ENCODE measurements at places on chromosomes 6 and 20.

DNA sequence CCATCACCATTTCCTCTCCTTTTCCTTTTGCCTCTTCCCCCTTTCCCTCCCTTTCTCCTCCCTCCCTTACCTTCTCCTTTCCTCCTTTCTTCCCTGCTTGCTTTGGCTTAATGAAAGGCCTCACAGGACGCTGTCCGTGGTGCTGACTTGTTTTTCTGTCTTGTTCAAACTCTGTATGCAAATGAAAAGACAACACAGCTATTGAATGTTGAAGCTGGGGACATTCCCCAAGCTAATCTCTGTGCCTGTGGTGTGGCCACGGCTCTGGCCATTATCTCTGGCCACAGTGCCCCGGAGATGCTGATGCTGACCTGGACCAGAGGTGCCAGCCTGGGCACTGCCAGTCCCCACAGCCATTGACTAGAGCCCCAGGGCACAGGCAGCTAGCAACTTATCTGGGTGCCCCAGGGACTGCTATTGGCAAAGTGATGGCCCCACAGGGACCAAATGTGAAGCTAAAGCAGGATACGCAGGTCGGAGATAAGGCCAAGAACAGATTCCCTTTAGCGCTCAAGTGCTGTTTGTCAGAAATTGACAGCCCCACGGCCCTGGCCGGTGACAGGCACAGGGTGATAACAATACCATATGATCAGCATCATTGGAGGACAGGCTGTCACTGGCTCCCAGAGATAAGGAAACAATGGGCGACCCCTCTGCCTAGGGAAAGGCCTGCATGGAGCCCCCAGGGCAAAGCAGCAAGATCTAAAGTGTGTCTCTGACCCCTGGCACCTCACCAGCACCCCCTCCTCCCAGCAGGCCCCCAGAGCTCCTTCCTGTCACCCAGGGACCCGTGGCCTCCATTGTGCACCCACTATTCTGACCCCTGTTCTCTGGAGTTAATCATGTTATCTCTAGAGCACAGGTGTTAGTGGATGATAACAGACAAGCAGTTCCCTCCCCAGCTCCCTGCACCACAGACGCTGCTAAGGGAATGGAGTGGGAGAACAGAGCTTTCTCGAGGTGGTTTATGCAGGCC, 31.6 kb upstream of the SLC32A1 start:
- DNase-seq, result peak; percentile 49

DNA sequence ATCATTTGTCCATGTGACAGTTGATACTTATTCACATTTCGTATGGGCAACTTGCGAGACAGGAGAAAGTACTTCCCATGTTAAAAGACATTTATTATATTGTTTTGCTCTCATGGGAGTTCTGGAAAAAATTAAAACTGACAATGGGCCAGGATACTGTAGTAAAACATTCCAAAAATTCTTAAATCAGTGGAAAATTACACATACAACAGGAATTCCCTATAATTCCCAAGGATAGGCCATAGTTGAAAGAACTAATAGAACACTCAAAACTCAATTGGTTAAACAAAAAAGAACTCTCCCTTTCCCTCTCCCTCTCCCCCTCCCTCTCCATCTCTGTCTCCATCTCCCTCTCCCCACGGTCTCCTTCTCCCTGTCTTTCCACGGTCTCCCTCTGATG, 19.4 kb upstream of the EIF2S2 start:
- DNase-seq, result no peak

DNA sequence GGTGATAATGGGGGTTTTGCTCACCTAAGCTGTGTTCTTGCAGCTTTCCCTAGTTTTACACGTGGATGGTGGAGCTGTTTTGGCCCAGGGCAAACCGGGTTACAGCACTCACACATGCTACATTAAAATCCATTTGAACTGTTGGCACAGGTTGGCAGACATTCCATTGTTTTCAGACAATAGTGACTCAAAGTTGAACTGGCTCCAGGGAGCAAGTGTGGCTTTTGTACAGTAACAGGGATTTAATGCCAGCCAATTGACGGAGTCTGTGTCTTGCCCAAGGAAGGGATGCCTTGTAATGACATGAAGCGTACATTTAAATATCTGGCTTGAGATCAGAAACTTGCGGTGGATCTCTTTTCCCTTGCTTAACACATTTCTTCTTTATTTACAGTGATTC, 183.1 kb downstream of the DTNBP1 start:
- no peak for DNase-seq

- peak; percentile 85 for DNase-seq
These were observed at the start of gene UBE2V1 for GRCh38 chr20:50112512-50113419. Gene UBE2V1 (minus strand): TSS chr20:50113150. CDS start chr20:50113128, 22 bp downstream.

DNA sequence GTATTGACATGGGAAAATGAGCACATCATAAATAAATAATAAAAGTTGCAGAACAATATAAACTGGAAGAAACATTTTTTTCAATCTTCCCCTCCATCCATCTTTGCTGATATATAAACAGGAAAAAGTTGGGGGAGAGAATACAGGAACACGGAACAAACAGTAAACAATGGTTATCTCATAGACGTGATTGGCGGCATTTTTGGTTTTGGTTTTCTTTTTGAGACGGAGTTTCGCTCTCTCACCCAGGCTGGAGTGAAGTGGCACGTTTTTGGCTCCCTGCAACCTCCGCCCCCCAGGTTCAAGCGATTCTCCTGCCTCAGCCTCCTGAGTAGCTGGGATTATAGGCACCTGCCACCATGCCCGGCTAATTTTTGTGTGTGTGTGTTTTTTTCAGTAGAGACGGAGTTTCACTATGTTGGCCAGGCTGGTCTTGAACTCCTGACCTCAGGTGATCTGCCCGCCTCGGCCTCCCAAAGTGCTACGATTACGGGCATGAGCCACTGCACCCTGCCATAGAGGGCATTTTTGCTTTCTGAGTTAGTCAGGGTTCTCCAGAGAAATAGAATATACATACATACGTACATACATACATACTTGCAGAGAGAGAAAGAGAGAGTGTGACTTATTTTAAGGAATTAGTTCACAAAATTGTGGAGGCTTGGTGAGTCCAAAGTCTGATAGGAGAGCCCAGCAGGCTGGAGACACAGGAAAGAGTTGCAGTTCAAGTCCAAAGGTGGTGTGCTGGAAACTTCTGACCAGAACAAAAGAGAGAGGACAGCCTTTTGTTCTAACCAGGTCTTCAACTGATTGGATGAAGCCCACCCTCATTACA, 22.6 kb downstream of the GNL1 start:
- DNase-seq, result no peak

GRCh38 chr6:165835410-165835851, 172.4 kb upstream of the PDE10A start:
- no peak for DNase-seq

DNA sequence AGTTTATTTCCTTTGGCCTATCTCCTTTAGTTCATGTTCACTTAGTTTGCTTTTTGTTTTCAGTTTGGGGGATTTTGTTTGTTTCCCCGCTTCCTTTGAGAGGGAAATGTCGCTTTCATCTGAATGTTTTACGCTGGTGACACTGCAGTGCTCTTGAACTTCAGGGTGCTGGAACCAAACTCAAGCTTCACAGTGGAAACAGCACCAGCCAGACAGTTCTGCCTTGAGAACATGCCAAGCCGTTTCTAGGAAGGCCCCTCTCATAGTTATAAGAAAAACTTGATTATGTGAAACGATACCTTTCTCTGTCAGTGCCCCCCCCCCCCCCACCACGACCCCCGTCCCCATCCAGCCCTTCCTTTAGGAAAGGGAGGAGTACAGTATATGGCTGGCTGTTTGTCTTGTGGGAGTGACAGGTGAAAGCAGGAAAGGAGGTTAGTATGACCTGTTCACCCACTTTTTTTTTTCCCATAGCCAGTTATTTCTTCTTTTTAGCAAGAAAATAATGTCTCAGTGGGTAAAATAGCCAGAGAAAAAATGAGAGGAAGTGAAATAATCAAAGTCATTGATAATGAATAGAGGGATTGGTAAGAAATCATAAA, 130.1 kb downstream of the LRRC1 start:
- DNase-seq, result no peak

DNA sequence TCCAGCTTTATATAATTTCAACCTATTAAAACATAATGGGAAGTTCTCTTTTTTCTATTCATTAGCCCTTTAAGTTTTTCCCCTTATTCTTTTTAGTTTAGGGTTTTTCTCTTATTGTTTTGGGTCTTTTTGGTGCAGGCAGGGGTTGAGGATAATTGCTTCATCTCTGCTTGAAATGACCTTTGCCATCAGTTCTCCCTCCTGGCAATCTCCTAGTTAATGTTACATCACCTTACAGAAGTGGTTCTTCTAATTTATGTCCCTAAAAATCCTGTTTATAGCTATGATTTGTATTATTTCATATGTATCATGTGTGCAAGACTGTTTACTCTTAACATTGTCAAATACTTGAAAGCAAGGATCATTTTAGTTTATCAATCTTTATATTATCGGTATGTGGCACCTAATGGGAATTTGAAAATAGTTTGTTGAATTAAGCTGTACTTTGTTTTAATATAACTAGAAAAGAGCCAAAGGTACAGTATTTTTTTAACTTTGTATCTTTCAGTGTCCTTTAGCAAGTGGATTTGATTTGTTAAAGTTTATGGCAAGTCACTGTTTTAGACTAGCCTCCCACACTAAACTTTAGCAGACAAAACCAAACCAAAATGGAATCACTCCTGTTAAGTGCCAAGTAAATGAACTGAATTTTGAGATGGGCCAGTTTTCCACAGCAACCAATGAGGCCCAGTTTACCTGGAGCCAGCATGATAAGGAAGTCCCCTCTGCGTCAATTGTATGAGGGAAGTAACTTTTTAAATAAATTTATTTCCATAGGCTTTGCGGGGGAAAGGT, 26.6 kb upstream of the RUNX2 start:
- no peak for DNase-seq

DNA sequence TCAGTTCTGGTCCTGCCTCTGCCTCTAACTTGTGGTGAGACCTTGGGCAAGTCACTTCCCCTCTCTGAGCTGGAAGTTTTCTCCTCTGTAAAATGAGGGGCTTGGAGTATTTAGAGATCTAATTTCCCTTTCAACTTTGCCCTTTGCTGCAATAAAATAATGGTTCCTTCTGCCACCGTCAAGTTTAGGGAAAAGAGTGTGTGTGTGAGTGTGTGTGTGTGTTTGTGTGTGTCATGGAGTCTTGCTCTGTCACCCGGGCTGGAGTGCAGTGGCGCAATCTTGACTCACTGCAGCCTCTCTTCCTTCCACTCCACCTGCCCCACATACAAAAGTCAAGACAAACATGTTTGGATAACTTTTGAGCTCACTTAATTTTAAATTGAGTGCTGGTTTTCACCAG, 39.2 kb upstream of the PIM1 start:
- no peak for DNase-seq

DNA sequence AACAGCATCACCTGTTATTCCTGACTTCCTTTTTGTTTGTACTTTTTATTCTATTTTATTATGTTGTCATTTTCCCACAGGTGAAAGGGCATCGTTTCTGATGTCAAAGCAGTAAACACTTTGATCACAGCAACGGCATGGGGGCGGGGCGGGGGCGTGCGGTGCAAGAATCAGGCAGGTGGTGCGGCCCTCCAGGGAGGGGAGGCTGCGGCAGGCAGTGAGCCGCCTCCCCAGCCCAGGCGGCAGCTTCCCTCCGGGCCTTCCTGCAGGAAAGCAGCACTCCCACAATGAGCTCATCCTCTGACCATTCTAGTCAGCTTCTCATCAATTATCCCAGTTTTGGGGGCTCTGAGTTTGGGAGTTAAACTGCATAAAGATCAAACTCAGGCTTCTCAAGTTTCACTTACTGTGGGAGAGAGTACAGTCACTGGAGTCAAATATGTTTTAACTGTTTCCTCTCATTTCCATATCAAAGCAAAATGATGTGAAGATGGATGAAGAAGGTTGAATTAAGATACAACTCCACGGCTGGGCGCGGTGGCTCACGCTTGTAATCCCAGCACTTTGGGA, 608.4 kb upstream of the AGPAT4 start:
- no peak for DNase-seq

GRCh38 chr6:8195040-8195713, 92.8 kb upstream of the EEF1E1 start:
- DNase-seq, result no peak

- DNase-seq, result no peak
These were observed 305.5 kb downstream of the SLC35F1 start for GRCh38 chr6:118212451-118213173.

DNA sequence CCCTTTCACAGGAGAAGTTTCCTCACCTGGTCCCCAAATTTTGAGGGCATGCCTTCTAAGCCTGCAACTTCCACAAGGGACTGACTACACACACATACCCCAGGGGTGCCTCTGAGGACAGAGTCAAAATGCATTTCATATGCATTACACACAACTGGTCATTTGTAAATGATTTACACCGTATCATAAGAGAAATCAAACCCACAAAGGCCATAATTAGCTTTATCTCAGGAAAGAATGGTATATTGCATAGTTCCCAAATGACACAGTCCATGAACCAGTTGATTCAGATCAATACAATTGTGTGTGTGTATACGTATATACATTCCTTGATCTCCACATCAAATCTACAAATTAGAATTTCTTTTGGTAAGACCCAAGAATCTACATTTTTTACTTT, 203.3 kb upstream of the PRDM1 start:
- DNase-seq, result no peak

GRCh38 chr20:63835021-63835858, 4.2 kb upstream of the ZBTB46 start:
- DNase-seq, result no peak

DNA sequence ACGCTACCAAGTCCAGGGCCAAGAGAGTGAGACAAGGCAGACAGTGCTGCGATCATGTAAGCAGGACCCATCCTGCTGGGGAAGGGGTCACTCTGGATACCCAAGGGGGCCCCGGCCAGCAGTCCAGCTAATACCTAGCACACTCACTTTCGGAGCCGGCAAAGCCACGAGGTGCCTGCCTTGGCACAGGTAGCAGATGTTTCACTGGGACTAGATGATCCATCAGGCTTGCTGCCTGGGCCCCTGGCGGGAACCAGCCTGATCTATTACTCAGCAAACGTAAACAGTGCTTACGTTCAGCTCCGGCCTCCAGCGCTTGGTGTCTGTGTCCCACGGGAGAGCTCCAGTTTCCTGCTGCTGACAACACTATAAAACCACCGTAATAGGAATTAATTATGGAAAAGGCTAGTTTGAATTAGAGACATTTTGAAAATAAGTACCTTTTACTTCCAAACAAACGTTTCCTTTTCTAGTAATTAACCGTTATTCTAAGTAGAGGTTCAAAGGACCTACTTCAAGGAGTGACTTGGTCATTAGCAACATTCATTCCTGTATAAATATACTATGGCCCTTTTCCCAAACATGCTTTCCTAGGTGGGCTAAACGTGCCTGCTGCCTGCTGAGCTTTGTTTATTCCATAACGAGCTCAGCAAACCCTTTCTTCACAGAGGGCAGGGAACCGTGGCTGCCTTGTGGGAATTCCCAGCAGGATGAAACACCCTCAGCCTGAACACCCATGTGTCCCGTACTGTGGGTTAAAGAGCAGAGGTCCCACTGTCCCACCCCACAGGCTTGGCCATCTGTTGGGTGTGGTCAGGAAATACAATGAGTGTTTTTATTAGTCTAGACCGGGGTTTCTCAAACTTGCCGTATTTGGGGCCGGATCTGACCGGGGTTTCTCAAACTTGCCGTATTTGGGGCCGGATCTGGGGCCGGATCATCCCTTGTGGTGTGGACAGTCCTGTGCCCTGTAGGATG, 18.4 kb downstream of the SLC22A23 start:
- DNase-seq, result no peak

GRCh38 chr6:21886542-21887151, 293.1 kb downstream of the SOX4 start:
- DNase-seq, result no peak

GRCh38 chr6:27254566-27254965, 7.1 kb downstream of the PRSS16 start:
- no peak for DNase-seq

GRCh38 chr6:18488526-18489270, 101.5 kb downstream of the RNF144B start:
- DNase-seq, result no peak
